ENCODE measurements at places on chromosomes 2 and 18. TPM values are rescaled to one million over a fixed set of nuclear protein-coding genes. Genes with fewer than 3 reads are reported as not detected.

- no peaks in the 10 kb centered on the region for H3K36me3 ChIP-seq
- no peak for DNase-seq
- no peaks in the 10 kb centered on the region for H3K4me1 ChIP-seq
- no peaks in the 10 kb centered on the region for H3K27me3 ChIP-seq
Observed at GRCh38 chr2:163210430-163210918, 371.9 kb upstream of the KCNH7 start.

GRCh38 chr2:16016282-16016681 lies 75.9 kb downstream of the MYCN start:
- H3K27ac ChIP-seq, result no peak overlapping the region
- H3K27me3 ChIP-seq, result peaks cover 3% of the 10 kb centered on the region
- H3K4me3 ChIP-seq, result no peak overlapping the region
- no peak for DNase-seq
- no peaks in the 10 kb centered on the region for H3K4me1 ChIP-seq

DNA sequence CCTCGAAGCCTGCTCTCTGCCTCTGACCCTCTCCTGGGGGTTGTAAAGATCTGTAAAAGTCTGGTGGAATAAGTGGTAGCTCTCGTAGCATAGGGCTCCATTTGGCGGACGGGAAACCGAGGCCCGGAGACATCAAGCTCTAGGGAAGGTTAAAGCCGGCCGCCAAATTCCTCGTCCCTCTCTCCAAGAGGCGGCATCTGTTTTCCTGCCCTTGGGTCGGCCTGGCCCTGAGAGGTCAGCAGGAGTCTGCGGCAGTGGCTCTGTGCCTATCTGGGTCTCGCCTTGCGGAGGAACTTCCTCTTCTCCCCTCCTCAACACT lies 72.4 kb downstream of the TEX51 start:
- no peaks in the 10 kb centered on the region for H3K36me3 ChIP-seq
- H3K4me3 ChIP-seq, result no peak overlapping the region
- H3K4me1 ChIP-seq, result no peaks in the 10 kb centered on the region
- no peak for DNase-seq
- no peak overlapping the region for H3K27ac ChIP-seq
- peaks cover 11% of the 10 kb centered on the region for H3K27me3 ChIP-seq

DNA sequence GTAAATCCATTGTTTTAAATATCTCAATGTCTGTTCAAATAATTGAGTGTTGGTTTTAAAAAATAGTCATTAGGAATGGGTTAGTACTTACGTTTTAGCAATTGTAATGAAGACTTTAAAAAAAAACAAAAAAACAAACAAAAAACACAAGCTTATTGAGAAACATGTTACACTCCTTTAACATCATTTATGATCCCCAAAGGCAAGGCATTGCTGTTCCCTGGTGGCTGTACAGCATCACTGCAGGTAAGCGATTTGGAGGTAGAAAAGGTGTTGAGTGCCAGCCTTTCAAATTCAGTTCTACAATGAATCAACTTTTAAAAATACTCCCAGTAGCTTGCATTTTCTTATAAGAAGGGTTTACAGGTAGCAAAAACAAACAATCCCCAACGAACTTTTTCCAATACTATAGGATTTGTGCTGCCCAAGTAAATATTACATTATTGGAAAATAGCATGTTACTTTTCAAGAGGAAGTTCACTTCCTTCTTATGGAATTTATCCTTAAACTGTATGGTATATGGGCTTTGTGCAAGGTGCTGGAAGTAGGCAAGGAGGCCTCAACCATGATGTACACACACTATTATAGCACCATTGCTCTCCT lies 27.5 kb downstream of the CNRIP1 start:
- no peak overlapping the region for H3K27ac ChIP-seq
- no peaks in the 10 kb centered on the region for H3K4me1 ChIP-seq
- H3K4me3 ChIP-seq, result no peak overlapping the region
- DNase-seq, result peak; percentile 11
- H3K36me3 ChIP-seq, result no peaks in the 10 kb centered on the region

DNA sequence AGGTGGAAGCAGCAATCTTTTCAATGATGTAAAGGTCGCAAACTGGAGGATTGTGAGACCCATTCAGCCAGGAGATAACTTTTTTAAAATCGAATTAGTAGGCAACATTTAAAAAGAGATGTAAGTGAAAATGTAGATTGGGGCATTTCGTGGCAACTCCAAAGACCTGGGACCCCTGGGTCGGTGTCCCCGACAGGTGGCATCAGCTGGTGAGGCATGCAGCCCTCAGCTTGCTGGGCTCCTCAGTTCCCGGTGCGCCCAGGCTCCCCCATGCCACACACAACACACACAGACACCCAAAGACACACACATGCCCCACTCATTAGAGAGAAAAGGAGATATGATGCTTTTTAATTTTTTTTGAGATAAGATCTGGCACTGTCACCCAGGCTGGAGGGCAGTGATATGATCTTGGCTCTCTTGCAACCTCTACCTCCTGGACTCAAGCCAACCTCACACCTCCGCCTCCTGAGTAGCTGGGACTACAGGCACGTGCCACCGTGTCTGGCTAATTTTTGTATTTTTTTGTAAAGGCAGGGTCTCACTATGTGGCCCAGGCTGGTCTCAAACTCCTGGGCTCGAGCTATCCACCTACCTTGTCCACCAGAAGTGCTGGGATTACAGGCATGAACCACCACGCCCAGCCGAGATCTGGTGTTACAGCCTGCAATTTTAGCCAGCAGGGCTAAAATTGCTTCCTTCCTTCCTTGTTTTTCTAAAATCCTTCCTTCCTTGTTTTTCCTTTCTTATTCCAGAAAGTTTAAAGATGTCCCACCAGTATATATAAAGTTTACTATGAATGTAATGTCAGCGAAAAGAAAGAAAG lies 122.6 kb upstream of the EPAS1 start:
- H3K36me3 ChIP-seq, result no peaks in the 10 kb centered on the region
- H3K4me1 ChIP-seq, result peaks cover 29% of the 10 kb centered on the region
- no peaks in the 10 kb centered on the region for H3K27me3 ChIP-seq
- no peak for DNase-seq
- no peak overlapping the region for H3K4me3 ChIP-seq

DNA sequence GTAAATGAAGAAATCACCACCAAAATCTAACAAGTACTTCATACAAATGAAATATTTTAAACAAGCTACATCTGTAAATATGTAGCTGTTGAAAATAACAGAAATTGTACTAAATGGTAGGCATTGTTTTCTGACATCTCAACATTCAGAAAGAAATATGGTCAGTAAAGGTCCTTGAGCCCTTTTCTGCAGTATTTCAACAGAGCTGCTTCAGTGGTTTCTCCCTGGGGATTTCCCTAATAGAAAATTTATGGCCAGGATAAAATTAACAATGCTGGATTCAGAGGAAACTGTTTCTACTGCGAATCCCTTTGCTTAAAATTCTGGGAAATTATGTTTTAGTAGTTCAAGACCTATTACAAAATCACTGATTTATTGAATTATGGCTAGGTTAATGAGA lies 256.6 kb downstream of the PIEZO2 start:
- H3K27ac ChIP-seq, result no peak overlapping the region
- no peaks in the 10 kb centered on the region for H3K4me1 ChIP-seq
- DNase-seq, result no peak
- H3K4me3 ChIP-seq, result no peak overlapping the region
- no peaks in the 10 kb centered on the region for H3K27me3 ChIP-seq

DNA sequence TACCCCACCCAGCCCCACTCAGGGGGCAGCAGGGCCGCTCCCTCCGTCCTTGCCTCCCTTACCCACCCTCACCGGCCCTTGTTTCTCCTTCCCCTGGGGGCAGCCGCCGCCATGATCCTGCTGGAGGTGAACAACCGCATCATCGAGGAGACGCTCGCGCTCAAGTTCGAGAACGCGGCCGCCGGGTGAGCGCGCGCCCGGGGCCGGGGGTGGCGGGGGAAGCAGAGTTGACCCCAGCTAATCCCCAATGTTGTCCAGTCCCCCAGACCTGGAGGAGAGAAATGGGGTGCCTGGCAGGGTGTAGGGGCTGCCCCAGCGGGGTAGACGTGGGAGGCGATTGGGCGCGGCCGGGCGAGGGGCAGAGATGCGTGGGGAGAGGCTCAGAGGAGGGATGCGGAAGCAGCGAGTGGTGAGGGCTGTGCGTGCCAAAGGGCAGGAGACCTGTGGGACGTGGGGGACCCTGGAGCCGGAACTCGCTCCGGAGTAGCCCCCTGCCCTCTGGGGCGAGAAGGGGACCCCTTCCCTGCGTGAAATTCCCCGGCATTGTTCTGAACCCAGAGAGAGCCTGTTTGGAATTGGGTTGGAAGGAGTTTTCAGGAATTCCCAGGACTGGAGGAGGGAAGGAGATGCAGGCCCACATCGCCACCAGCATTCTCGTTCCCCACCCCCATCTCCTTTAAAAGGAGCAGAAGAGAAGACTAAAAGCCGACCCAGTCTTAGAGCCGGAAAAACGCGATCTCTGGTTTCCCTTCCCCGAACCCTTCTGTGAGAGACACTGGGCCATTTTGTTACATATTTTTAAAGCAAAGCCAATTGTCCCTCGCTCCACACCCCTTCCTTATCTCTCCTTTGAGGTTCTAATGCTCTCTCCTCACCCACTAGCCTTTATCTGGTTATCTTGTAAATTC lies 625 bp downstream of the ARPC2 start:
- no peaks in the 10 kb centered on the region for H3K27me3 ChIP-seq
- peak overlapping the region; percentile 54 for H3K27ac ChIP-seq
- H3K4me3 ChIP-seq, result peak overlapping the region; percentile 81

DNA sequence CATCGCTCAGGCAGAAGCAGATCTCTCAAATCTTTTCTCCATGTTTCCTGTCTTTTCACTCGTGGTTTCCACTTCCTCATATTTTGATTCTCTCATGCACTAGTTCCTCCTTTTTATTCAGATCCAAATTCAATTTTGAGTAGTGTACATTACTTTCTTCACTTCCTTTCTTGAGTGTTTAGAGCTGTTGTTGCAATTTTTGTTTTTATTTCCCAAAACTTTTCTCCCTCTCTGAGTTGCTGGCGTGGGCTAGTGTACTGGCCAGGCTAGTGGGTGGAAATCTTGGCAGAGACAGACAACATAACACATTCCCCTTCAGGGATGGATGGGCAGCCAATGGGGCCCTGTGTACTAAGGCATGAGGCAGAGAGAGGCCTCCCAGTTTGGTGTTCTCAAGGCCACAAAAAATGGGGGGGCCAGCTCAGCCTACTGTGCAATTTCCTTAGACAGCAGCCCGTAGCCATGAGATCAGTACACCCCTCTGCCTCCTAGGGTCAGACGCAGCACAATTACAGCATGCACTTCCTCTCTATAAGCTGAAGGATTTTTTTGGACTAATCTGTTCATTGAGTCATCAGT lies 145.1 kb upstream of the PID1 start:
- no peaks in the 10 kb centered on the region for H3K27me3 ChIP-seq
- DNase-seq, result no peak
- H3K36me3 ChIP-seq, result no peaks in the 10 kb centered on the region
- no peak overlapping the region for H3K4me3 ChIP-seq

DNA sequence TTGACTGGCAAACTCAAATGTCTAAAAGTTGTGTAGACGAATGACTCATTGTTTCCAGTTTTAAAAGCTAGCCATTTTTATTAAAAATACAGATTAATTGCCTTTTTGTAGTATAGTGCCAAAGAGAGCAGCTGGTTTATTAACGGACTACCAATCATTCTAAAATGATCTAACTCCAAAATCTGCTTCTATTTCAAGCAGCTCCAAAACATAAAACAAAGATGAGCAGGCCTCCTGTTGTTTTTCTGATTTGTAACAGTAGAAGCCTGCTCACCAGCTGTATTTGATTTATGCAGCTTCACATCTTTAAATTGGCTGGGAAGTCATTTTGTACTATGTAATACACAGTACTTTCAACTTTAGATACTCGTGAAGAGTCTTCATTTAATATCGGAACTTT lies 171.8 kb downstream of the UBR3 start:
- peaks cover 5% of the 10 kb centered on the region for H3K36me3 ChIP-seq
- H3K4me1 ChIP-seq, result no peaks in the 10 kb centered on the region
- no peak overlapping the region for H3K4me3 ChIP-seq

DNA sequence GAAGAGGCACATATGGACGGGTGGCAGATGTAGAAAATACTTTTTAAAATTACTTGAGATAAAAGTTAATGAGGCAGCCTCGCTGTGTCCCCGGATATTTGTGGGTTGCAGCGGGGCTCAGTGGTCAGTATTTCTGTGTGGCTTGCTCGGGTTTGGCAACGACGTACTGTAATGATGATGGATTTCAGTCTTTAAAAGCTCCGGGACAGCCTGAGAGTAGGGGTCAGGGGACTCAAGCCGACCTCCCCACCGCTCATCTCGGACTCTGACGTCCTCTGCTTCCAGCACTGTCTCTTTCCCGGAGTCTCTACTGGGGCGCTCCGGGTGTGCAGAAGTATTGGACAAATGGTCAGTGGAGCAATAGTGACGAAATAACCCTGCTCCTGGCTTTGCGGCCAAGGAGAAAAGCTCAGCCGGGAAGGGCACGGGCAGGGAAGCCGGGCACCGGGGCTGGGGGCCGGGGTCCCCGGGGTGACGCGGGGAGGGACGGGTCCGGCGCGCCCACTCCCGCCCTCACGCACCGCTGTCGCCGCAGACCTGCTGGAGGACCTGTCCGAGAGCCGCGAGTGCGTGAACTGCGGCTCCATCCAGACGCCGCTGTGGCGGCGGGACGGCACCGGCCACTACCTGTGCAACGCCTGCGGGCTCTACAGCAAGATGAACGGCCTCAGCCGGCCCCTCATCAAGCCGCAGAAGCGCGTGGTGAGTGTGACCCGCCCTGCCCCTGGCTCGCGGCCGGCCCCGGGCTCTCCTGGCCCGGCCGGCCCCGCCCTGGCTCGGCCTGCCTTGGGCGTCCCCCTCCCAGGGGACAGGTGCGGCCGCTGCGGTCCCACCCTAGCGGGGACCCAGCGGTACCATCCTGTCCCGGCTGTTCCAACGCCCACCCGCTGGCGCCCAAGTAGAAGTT lies 7.3 kb downstream of the GATA6 start:
- H3K4me3 ChIP-seq, result peak overlapping the region; percentile 82
- H3K4me1 ChIP-seq, result peaks cover 68% of the 10 kb centered on the region
- no peaks in the 10 kb centered on the region for H3K27me3 ChIP-seq
- H3K36me3 ChIP-seq, result no peaks in the 10 kb centered on the region

GRCh38 chr2:157085522-157085921 lies 172.0 kb upstream of the GALNT5 start:
- no peak for DNase-seq
- H3K4me1 ChIP-seq, result no peaks in the 10 kb centered on the region
- no peak overlapping the region for H3K27ac ChIP-seq

Gene KCNK3
- 0.03 TPM for polyA plus RNA-seq

Gene SLC39A6
- 23.1 TPM for polyA plus RNA-seq

Gene CTAGE1
- polyA plus RNA-seq, result not detected

Gene CFAP221
- 0.06 TPM for polyA plus RNA-seq

Gene OR6B2
- not detected for polyA plus RNA-seq

Gene ABCG8
- not detected for polyA plus RNA-seq

Gene LAPTM4A
- polyA plus RNA-seq, result 427 TPM

Gene ONECUT2
- polyA plus RNA-seq, result 0.01 TPM

Gene TCF4
- polyA plus RNA-seq, result 183 TPM

Gene RSAD2
- 0.18 TPM for polyA plus RNA-seq

Gene CPS1
- polyA plus RNA-seq, result 0.24 TPM
